ENCODE measurements at places on chromosomes 5 and 9.

DNA sequence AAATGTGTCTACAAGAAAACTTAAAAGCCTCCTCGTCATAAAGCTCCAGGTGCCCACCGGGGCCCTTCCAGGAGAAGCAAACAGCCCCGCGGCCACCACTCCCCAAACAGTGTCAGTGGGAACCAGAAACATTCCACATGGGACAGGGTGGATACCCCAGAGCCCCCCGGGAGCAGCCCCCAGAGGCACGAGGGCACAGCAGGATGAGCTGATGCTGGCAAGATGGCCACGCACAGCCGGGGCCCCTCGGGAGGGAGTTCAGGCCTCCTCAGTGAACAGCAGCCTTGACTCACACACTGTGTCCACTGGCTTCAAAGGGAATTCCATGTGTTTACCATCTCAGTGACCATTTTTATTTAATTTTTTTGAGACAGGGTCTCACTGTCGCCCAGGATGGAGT is 10.5 kb downstream of the EXD3 start:
- DNase-seq: no peak

DNA sequence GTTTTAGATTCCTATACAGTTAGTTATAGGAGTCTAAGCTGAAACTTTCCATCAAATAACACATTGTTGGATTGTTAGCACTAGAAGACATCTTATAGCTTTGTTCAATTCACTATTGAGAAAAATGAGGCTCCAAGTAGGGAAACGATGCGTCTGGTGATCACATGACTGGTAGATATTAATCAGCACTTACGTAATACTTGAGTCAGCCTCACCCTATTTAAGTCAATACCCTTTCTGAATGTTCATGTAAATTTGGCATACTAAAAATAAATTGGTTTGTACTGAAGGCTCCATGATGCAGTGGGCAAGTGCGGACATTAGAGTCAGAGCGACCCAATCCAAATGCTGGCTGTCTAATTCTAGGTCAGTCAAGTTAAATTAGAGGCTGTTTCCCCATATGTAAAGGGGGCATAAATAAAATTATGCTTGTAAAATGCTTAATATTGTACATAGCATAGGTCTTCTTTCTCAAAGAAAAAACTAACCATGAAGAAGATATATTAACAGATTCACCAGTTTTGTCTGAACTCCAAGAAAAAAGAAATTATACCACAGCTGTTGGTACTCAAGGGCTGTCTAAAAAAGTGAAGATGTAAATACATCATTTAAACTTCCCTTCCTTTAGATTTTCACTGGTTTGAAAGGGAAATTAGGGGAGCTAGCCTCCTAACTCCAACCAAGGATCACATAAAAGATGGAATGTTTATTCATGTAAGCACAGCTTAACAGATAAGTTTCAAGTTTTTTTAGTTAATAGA is 406.6 kb upstream of the TLE4 start:
- DNase-seq: no peak

DNA sequence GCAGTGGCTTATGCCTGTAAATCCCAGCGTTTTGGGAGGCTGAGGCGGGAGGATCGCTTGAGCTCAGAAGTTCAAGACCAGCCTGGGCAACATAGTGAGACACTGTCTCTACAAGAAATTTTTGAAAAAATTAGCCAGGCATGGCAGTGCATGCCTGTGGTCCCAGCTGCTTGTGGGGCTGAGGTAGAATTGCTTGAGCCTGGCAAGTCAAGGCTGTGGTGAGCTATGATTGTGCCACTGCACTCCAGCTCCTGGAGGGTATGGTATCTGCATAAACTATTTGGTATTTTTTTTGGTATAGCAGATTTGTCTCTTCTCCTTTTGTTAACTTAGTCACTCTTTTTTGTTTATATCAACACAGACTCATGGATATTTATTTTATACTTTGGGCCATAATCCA is 61.5 kb upstream of the TEX48 start:
- no peak for DNase-seq

- DNase-seq: no peak
Measured at GRCh38 chr5:103605277-103605676, 42.7 kb upstream of the NUDT12 start.

DNA sequence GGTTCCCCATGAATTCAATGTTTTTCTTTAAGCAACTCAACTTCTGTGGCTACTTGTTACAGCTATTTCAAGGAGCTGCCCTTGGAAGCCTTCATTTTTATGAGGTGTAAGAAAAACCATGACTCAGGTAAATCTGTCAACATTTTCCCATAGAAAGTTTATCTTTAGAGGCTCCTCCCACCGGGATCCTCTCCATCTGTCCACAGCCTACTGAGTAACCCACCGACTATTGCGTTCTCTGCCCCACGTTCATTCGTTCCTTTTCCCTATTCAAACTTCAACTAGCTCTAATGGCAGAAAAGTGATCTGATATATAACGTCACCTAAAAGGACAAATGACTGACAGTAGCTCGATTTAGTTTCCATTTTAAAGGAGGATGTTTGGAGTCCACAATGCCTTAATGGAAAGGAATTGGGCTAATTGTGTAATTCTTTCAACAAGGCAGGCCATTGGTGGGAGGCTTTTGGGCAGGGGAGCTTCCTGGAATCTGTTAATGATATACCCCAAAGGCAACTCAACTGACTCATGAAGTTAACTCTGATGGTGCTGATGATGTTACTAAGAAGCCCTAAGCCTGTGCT is 29.3 kb upstream of the NR3C1 start:
- DNase-seq: no peak
